ENCODE measurements at places on chromosomes 12 and 14. TPM values are rescaled to one million over a fixed set of nuclear protein-coding genes. Genes with fewer than 3 reads are reported as not detected.

The ASCL1 gene
- total RNA-seq = 0.18 TPM

The LIN7A gene
- total RNA-seq = 5.9 TPM

The ADAMTS20 gene
- not detected for total RNA-seq

The FAM90A1 gene
- 0.37 TPM for total RNA-seq

The CLECL1 gene
- total RNA-seq = 0.53 TPM

The SRRM4 gene
- total RNA-seq = not detected

The CD69 gene
- total RNA-seq = 2.3 TPM

The RAD9B gene
- 0.97 TPM for total RNA-seq

The GRIP1 gene
- 3.9 TPM for total RNA-seq

The GPRC5A gene
- 46.1 TPM for total RNA-seq

The NEUROD4 gene
- total RNA-seq = not detected

The OASL gene
- 0.36 TPM for total RNA-seq

The CIDEB gene
- 18.7 TPM for total RNA-seq
